Subcutaneous preadipocyte (primary cell): ENCODE measurements at places on chromosomes 2 and 18. TPM values are rescaled to one million over a fixed set of nuclear protein-coding genes. Genes with fewer than 3 reads are reported as not detected.

SLC9A4 gene
- not detected in 2 replicates for total RNA-seq

UGT1A8 gene
- not detected in 2 replicates for total RNA-seq

FSIP2 gene
- under 0.01 and 0.37 TPM in 2 replicates for total RNA-seq

SLC5A7 gene
- total RNA-seq, result not detected in 2 replicates

NHEJ1 gene
- total RNA-seq, result 21.3 and 21.7 TPM in 2 replicates

HAAO gene
- 0.20 and 0.37 TPM in 2 replicates for total RNA-seq

AGFG1 gene
- 75.0 and 103 TPM in 2 replicates for total RNA-seq

KCNS3 gene
- total RNA-seq, result 0.39 and 1.1 TPM in 2 replicates

KCNK3 gene
- total RNA-seq, result under 0.01 TPM in 1 of 2 replicates, not detected in the other

SLC38A11 gene
- total RNA-seq, result not detected in 2 replicates

CRYGD gene
- total RNA-seq, result not detected in 2 replicates

BOLL gene
- not detected in 2 replicates for total RNA-seq

SFT2D3 gene
- 3.3 and 4.5 TPM in 2 replicates for total RNA-seq

CENPA gene
- 14.7 and 16.0 TPM in 2 replicates for total RNA-seq

INPP5D gene
- 0.39 and 0.73 TPM in 2 replicates for total RNA-seq

TUBA4B gene
- total RNA-seq, result not detected in 2 replicates

MTERF4 gene
- 12.1 and 18.0 TPM in 2 replicates for total RNA-seq

NYAP2 gene
- total RNA-seq, result not detected in 2 replicates

KIAA2012 gene
- total RNA-seq, result not detected in 2 replicates

KCNE4 gene
- 0.73 and 1.6 TPM in 2 replicates for total RNA-seq

TNFAIP6 gene
- total RNA-seq, result 22.3 and 23.5 TPM in 2 replicates

POU3F3 gene
- total RNA-seq, result 0.37 and 18.2 TPM in 2 replicates

IL36G gene
- total RNA-seq, result not detected in 2 replicates

LIMS4 gene
- total RNA-seq, result 1.5 and 3.9 TPM in 2 replicates

RFX8 gene
- 38.2 and 46.7 TPM in 2 replicates for total RNA-seq

IL36B gene
- not detected in 2 replicates for total RNA-seq

CCDC142 gene
- total RNA-seq, result 22.4 and 34.0 TPM in 2 replicates

CACNB4 gene
- 0.37 and 0.39 TPM in 2 replicates for total RNA-seq

M1AP gene
- not detected in 2 replicates for total RNA-seq

ARHGAP15 gene
- total RNA-seq, result not detected in 2 replicates

RAX gene
- total RNA-seq, result not detected in 2 replicates

CDH7 gene
- not detected in 2 replicates for total RNA-seq

DARS1 gene
- 112 and 116 TPM in 2 replicates for total RNA-seq

ASAP2 gene
- total RNA-seq, result 39.3 and 59.0 TPM in 2 replicates

KIF1A gene
- total RNA-seq, result not detected in 2 replicates

TM4SF20 gene
- under 0.01 TPM in 1 of 2 replicates, not detected in the other for total RNA-seq

ING5 gene
- total RNA-seq, result 18.0 and 25.4 TPM in 2 replicates

SDC1 gene
- 6.6 and 20.3 TPM in 2 replicates for total RNA-seq

CCDC68 gene
- total RNA-seq, result 1.5 and 2.0 TPM in 2 replicates

ZBTB7C gene
- total RNA-seq, result under 0.01 TPM in 2 replicates

SPATA3 gene
- not detected in 2 replicates for total RNA-seq

MORN2 gene
- total RNA-seq, result 10.8 and 16.2 TPM in 2 replicates

ADRA2B gene
- not detected in 2 replicates for total RNA-seq

SGPP2 gene
- total RNA-seq, result not detected in 2 replicates

POTEC gene
- not detected in 2 replicates for total RNA-seq

ASB18 gene
- not detected in 2 replicates for total RNA-seq

NGEF gene
- total RNA-seq, result 5.9 and 6.2 TPM in 2 replicates

OR6B2 gene
- total RNA-seq, result not detected in 2 replicates

KCNG2 gene
- total RNA-seq, result not detected in 2 replicates

MOGAT1 gene
- not detected in 2 replicates for total RNA-seq

GLI2 gene
- 2.6 and 17.4 TPM in 2 replicates for total RNA-seq

ARID5A gene
- total RNA-seq, result 4.1 and 5.1 TPM in 2 replicates

TCF23 gene
- not detected in 2 replicates for total RNA-seq

FAM117B gene
- total RNA-seq, result 1.1 and 1.6 TPM in 2 replicates
